ENCODE measurements at places on chromosomes 6 and 20.

DNA sequence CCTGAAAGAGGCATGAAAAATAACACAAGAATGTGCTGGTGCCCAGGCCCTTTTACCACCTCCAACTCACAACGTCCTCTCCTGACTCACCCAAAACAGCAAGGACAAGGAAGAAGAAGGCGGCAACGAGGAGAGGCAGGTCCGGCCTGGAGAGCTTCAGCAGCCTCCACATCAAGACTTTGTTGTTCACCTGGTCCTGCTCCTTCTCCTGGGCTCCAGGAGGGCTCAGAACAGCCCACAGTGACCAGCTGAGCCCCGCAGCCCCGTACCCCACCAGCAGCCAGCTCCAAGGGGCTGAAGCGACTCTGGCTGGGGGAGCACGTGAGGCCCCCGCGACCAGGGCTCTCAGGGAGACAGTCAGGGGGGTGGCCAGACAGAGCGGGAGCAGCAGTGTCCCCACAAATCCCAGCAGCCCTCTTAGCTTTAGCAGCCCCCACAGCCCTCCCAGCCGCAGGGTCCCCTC lies 857 bp downstream of the TAP2 start:
- DNase-seq: no peak

DNA sequence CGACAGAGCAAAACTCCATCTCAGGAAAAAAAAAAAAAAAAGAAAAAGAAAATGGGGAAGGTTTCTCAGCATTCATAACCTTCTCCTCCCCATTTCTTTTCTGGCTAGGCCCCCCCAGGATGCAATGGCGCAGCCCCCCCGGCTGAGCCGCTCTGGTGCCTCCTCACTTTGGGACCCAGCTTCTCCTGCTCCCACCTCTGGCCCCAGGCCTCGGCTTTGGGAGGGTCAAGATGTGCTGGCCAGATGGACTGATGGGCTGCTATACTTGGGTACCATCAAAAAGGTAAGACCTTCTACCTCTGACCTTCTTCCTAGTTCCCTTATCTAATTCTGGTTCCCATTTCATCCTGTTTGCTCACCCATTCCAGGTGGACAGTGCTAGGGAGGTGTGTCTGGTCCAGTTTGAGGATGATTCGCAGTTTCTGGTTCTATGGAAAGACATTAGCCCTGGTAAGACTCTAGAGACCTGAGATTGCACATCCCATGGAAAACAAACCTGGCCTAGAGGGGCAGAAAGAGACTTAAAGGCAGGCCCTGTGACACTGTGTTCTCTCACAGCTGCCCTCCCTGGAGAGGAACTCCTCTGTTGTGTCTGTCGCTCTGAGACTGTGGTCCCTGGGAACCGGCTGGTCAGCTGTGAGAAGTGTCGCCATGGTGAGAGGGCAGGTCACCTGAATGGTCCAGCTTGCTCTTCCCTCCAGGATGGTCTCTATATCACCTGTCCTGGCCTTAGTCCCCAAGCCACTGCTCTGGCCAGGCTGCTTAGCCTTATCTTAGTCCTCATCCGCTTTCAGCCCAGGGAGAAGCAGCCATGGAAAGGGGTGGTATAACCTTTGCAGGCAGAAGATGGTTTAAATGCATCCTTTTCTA lies 1.6 kb downstream of the PHF1 start:
- DNase-seq: no peak

GRCh38 chr6:11754625-11755271 lies 23.9 kb downstream of the ADTRP start:
- no peak for DNase-seq

- DNase-seq: no peak
Observed at GRCh38 chr6:48048451-48049146, 62.4 kb downstream of the PTCHD4 start.

- DNase-seq: no peak
Observed at GRCh38 chr20:41616228-41616627, 1.9 kb downstream of the CHD6 start.

- DNase-seq: peak; percentile 67
Observed at GRCh38 chr6:38973178-38974057, 75.2 kb upstream of the GLP1R start.

DNA sequence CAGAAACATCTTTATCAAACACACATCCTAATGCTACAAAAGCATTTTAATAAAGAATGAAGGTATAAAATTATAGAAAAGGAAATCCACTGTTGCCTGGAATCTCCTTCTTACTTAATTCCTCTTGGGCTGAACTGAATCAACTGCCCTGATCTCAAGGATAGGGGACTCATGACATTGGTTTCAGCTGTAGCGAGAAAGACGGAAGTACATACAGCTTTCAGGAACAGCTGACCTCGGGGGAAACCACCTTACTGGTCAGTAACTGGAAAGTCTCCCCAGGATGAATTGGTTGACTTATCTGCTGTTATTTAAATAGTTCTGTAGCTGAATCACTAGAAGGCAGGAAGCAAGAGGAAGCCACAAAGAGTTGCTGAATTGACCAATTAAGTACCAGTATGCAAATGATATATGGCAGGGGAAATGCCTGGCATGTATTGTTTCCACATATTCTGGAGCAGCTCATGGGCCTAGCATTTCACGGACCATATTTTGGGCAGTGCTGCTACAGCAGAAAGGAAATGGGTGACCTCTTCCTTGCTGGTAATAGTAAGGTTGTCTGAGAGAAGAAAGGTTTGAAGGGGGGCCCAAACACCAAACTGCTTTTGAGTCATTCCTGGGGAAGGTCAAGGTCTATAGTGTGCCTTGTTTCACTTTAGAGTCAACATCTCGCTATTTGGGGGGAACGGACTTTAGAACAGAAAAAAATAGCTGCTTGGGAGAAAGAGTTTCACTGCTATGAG lies 43.7 kb upstream of the MAP7 start:
- DNase-seq: peak; percentile 96

DNA sequence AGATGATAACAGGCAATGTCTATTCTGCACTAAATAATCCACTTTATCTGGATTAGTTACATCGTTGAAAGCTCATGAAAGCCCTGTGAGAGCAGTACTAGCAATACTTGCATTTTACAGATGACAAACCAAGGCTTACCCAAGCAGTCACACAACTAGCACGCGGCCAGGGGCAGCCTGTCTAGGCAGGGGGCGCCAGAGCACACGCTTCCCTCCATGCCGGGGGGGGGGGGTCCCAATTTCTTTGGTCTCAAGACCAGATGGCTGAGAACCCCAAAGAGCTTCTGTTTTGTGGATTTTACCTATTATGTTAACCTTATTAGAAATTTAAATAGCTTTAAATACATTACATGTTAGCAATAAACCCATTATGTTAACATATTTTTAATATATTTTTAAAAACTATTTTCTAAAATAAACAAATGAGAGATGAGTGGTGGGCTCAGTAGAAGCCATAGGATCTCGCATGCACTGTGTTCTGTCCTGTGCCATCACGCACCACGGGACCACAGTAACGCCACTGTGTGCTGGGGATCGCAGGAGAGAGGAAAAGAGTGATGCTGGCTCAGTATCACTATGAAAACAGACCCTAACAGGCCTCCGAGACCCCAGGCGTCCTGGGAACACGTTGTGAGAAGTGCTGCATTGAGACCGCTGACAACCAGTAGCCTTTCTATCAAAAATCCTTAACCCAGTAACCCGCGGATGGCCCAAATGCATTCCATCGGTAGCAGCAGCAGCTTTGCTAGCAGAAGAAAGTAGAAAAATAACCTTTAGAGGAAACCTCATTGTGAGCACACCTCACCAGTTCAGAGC lies 5.3 kb upstream of the PRR18 start:
- DNase-seq: peak; percentile 66

- DNase-seq: no peak
Observed at GRCh38 chr20:1449370-1449769, 17.3 kb downstream of the NSFL1C start.

DNA sequence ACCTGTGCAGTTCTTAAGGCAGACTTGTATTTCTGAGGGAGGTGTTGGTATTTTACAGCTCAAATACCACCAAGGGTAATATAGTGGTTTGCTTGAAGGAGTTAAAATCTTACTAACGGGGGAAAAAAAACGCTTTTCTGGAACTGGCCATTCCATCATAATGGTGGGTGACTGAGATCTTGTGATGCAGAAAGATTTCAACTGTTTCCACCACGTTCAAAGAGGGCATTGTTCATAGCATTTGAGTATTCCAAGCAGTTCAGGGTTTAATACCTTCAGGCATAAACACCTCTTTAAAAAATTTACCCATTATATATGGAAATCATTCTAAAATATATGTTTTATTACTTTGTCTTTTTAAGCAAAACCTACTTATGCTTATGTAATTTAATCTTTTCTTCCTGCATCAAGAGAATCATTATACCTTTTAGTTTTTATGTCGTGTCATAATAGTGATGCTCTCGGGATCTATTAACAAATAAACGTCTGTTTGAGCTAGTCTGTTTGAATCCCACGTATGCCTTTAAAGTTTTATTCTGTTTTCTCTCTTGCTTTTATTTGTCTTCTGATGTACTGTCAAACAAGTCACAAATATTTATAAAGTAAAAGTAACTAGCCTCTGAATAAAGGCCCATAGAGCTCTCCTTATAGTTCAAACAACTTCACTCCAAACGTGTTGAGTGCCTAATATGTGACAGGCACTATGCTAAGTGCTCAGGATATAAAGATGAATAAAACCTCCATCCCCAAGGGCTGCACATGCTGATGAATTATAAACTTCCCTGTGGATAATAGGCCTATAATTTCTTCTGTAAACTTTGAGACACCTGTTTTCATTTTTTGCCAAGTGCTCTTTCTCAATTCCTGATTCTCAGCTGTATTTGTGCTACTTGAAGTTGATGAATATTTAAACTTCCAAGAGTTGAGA lies 298.8 kb upstream of the FERMT1 start:
- DNase-seq: no peak

DNA sequence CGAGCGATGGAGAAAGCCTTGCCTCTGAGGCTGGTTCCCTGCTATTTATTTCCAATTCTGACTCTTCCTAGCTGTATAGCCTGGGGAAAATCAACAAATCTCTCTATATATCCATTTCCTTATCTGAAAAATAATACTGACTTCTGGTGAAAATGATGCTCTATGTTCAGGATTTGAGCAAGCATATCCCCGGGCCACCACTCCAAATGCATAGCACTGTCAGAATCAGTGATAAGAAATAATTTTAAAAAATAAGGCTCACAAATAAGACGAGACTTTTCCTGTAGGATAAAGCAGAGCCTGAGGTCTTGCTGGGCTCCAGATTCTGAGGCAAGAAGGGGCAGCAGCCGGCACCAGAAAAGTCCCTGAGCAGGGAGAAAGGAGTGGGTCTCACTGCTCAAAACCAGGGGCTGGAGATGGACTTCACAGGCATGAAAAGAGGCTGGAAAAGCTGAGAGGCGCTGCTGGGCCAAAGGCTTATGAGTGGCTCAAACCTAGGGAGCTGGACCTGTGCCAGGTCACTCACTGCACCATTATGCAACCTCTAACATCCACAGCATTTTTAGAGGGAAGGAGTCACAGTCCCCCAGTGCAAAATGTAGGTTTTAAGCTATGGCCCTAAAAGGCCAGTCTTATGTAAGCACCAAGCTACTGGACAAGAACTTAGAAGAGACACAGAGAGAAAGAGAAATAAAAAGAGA lies 48.1 kb upstream of the SLC17A4 start:
- DNase-seq: no peak

- peak; percentile 42 for DNase-seq
Observed at GRCh38 chr6:137370871-137371633, 123.1 kb downstream of the OLIG3 start.

GRCh38 chr6:140062043-140063020 lies 687.9 kb upstream of the CITED2 start:
- DNase-seq: no peak

Measured in MM.1S (cell line).